ENCODE measurements at places on chromosomes 2 and 18. TPM values are rescaled to one million over a fixed set of nuclear protein-coding genes. Genes with fewer than 3 reads are reported as not detected.

DNA sequence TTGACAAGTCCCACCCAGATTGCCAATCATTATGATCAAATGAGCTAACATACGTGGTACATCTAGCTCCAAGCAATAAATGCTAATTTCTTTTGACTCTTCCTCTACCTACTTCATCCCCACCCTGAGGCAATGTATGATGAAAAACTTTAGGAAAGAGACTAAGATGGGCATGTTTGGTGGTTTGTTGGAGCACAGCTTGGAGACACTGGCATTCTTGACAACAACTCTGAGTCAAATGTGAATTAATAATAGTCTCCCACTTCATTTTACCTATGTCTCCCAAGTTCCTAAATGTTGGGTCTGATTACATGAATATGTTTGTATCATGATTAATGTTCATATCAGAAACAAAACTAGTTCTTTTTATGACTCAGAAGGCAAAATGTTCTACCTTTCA lies 36.6 kb downstream of the EXOC6B start:
- no peak for DNase-seq

GRCh38 chr2:54772531-54772930 lies 49.1 kb downstream of the EML6 start:
- DNase-seq = no peak

- no peak for DNase-seq
Observed at GRCh38 chr2:11097038-11097720, 58.1 kb upstream of the SLC66A3 start.

- DNase-seq = no peak
Observed at GRCh38 chr2:199339891-199340605, 117.7 kb downstream of the SATB2 start.

DNA sequence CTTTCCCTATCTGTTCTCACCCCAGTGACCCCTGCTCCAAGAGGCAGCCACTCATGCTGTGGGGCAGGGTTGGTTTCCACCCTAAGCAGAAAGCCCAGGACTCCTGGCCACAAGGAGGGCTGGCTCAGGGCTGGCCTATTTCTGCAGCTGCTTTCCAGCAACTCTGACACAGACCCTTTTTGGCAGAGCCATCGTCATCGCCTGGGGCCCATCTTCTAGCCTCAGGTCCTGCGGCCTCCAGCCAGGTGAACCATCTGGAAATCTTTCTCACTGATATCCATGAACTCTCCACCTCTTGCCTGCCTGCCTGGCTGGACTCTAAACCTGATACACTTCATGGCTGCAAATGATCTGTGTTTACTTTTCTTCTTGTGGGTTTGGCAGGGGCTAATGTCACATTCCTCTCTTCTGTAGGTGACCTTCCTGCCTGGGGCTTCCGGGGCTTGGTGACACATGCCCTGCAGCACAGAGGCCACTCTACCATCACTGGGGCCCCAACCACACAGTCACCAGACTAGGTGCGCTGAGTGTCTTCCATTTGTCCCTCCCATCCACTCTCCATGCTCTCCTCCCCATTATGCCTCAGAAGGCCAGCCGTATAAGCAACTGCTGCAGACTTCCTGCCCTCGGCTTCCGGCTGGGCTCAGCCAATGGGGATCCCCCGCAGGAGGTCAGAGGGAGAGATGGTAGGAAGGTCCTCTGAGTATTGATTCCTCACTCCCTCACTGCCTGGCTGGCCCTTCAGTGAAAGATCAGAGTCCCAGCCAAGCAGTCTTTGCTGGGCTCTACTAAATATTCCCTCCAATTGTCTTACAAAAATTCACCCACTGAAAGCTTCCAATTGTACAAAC lies 9.7 kb upstream of the COPS8 start:
- no peak for DNase-seq

DNA sequence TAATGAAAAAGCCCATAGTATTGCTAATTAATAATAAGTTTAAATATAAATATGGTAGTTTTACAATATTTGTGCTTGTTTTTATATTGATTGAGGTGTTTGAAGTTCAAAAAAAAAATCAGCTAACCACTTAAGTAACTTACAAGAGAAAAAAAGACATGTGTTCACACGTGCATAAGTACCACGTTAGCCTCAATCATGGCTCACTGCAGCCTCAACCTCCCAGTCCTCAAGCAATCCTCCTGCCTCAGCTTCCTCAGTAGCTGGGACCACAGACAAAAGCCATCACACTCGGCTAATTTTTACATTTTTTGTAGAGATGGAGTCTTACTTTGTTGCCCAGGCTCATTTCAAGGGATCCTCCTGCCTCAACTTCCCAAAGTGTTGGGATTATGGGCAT lies 19.4 kb downstream of the MGAT4A start:
- no peak for DNase-seq

DNA sequence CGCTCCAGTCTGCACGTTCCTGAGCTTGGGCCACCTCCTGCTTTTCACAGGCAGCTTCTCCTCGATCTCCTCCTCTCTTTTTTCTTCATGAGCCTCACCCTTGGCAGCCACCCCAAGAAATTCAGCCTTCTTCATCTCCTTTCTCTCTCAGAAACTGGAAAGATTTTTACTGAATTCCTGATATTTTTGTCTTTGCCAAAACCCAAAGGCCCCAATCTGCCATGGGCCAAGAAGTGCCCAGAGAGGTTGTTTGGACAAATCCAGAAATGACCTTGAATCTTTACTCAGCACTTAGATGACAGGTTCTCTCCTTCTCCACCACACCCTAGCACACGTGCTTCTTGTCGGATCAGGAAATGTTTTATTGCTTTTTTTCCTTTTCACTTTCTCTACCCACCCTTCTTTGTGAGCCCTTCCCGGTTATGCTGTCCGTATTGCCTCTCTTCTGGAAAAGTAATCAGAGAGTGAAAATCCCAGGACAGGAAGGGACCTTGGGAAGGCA lies 134.5 kb upstream of the TNP1 start:
- no peak for DNase-seq

DNA sequence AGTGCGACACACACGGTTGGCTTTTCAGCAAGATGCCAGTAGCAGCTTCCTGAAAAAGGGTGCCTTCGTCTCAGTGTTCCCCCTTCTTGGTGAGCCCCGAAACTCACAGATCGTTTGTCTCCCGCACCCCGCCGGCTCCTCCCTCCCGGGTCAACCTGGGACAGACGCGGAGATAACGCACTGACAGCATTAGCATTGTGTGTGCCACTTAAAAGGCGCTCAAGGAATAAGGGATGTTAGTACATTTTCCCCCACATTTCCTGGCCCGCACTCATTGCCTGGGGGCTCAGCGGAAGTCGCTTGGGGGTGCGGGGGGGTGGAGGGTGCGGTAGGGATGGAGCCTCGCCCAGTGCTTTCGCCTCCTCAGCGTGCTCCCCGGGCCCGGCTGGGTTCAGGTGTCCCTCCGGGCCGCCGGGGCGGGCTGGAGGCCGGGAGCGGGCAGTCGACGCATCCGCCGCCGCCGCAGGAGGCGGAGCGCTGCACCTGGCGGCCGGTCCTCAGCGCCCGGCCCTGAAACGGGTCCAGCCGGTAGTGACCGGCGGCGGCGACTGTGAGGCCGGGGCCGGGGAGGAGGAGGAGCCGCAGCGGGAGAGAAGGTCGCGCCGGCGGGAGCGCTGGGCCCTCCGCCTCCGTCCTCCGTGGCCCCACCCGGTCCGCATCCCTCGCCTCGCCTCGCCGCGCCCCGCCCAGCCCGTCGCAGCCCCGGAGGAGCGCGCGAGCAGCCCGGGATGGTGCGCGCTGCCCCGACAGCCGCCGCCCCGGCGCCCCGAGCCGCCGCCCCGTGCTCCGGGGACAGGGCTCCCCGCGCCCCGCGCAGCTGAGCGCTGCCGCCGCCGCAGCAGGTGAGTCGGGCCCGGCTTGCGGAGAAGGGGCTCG lies at the start of gene MFSD6:
Gene MFSD6, plus strand, starts transcription at position 694 of the 876 bp plus-strand sequence. CDS start 27,675 bp downstream, outside the sequence.
- peak; percentile 66 for DNase-seq

DNA sequence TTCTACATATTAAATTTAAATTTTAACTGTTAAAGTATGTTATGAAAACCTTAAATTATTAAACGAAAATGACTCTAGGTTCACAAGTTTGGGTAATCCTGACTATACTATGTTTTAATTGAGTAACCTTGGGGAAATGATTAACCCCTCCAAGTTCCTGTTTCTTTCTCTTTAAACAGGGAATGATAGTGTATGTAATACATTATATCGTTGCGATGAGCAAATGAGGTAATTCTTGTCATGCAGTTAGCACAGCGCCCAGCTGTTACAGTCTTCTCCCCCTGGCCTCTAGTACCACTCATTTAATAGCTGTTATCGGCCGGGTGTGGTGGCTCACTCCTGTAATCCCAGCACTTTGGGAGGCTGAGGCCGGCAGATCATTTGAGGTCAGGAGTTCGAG lies 80.4 kb downstream of the MTA3 start:
- DNase-seq = no peak

GRCh38 chr2:37583867-37584266 lies 87.6 kb downstream of the CDC42EP3 start:
- DNase-seq = no peak

DNA sequence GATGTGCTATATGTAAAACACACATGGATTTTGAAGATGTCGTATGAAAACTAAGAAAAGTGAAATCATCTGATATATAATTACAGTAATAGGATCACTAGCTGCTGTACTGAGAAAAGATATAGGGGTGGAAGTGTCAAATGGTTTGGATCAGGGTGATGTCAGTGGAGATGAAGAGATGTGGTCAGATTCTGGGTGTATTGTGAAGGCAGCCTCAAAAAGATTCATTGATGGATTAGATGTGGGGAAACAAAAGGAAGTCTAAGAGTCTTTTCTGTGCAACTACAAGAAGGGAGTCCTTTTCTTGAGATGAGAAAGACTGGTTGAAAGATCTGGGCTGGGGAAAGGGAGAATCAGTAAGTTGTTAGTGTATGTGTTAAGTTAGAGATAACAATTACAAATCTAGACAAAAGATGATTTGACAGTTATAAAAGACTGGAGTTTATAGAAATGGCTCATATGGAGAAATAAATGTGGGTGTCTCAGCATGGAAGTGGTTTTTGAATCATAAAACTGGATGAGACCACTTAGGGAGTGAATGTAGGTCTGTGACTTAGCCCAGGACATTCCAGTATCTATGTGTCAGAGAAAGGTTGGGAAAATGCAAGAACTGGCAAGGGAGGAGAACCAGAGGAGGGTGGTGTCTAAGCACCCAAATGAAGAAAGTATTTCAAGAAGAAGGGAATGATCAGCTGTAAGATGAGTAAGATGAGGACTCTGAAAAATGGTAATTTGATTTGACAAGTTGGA lies 347.4 kb downstream of the PARD3B start:
- DNase-seq = no peak

GRCh38 chr18:70036771-70037347 lies 89.2 kb upstream of the CD226 start:
- no peak for DNase-seq

- no peak for DNase-seq
Observed at GRCh38 chr18:27225947-27226481, 40.9 kb upstream of the CHST9 start.

DNA sequence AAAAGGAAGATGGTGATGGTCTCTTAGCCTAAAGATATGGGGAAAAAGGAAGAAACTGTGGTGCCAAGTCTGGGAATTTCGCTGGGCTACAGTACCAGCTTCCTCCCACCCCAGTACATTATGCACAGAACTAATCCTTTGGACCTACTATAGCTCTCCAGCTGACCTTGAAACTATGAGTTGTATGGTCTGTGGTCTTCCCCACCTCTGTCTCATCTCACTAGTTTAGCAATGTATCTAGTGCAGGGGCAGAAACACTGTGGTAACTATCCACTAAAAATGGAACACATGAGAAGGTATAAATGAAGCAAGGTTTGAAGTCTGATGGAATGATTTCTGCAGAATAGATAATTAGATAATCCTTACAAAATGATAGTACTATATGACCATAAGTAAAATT lies 190.4 kb upstream of the CCDC150 start:
- no peak for DNase-seq

- peak; percentile 42 for DNase-seq
Observed at GRCh38 chr2:85164145-85164569, 31.0 kb downstream of the TCF7L1 start.

- no peak for DNase-seq
Observed at GRCh38 chr2:38233231-38233983, 143.7 kb downstream of the ATL2 start.

DNA sequence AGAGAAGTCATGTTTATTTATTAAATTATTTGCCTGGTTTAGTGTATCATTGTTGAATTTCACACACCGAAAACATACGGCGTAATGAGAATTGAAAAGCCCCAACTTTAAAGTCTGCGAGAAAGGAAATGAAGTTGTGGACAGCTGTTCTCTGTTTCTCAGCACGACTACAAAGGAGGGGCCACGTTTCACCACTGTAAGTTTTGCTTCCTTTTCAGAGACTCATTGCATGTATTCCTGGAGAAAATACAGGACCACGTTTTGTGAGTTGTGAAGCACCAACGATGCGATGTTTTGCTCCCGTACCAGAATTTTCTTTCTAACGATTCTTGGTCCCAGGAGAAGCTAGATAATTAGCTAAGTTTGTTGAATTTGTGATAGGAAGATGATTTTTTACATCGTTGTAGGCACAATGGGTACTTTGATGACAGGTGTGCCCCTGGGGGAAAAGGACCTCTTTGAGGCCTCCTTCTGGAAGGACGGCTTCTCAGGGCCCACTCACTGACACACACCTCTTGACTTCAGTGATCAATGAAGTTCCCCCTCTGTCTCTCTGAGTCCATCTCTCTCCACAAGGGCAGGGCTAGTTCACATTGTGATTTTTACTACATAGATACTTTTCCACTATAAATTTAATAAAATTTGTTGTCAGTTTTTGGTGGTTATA lies 23.7 kb upstream of the ACKR3 start:
- no peak for DNase-seq

DNA sequence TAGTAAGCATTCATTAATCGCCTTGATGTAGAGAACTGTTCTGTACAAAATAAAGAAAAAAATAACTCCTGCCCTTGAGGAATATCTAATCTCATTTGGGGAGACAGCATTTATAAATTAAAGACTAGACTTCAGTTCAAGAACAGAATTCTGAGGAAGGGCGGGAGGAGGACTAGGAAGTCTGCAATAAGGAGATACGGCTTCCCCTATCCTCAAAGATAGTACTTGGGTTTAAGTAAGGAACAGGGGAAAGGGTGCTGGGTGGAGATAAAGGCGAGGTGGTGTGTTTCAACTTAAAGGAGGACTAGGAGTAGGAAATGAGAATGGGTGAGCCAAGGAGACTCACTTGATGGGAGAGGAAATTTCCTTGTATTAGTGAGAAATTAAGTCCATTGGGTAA lies 121.9 kb upstream of the MSTN start:
- DNase-seq = no peak

DNA sequence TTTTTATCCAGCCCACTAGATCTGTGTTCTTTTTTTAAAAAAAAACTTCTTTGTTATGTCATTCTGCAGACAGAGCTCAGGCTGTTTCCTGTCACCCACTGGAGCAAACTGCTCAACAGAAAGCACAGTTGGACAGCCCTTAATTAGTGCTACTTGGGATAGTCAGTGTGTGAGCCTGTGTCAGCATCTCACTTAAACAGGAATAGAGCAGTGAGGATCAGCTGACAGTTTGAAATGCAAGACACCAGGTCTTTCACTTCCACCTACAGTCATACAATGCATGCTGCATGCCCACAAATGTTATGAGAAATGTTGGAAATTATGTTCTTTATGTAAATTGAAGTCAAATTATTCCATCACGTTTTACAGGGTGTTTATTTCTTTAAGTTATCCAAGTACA lies 174.9 kb downstream of the NR4A2 start:
- DNase-seq = no peak

The G6PC2 gene
- total RNA-seq = not detected

The CCDC74B gene
- total RNA-seq = 5.5 TPM

The VAMP5 gene
- 105 TPM for total RNA-seq

The SLC9A4 gene
- total RNA-seq = not detected

The NPPC gene
- not detected for total RNA-seq

The GPAT2 gene
- 6.2 TPM for total RNA-seq

The NCKAP5 gene
- total RNA-seq = 47.1 TPM

The NAT8 gene
- not detected for total RNA-seq
